GM12864 (cell line): ENCODE measurements at places on chromosomes 5 and 9.

DNA sequence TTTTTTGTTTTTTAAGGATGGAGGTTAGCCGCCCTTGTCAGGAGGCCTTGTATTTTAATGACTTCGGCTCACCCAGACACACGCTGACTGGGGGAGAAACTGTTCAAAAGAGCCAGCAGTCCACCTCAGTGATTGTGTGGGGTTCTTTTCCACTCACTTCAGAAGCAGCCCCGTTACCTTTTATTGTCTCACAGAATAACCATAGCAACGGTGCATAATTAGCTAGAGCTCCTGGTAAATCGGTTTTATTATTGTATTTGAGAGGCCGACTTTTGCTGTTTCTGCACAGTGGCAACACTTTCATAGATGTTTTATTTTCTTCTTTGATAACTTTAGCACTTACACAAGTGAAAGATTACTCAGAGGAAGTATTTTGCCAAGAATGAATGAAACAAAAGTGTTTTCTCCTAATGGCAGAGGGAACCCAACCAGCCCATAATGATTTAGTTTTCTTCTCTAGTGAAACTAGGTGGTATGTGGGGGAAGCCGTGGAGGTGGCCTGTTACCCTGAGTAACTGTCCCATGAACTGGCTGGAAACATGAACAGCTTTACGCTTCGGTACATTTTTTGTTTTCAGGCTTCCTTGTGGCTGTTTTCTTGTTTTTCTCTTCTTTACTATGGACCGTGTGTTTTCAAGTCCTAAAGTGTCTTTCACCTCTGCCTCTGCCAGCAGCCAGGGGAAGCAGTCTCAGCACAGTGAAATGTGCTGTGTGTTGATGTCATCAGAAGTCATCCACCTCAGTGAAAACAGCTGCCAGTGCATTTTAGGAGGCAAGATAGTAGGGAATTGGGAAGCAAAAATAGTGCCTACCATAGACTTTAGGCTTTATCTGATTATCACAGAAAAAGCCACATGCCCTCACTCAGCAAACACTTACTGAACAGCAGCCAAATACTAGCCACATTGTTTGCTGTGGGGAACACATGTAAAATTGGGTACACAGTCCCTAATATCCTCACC is 414.7 kb downstream of the KDM4C start:
- DNase-seq, result no peak

DNA sequence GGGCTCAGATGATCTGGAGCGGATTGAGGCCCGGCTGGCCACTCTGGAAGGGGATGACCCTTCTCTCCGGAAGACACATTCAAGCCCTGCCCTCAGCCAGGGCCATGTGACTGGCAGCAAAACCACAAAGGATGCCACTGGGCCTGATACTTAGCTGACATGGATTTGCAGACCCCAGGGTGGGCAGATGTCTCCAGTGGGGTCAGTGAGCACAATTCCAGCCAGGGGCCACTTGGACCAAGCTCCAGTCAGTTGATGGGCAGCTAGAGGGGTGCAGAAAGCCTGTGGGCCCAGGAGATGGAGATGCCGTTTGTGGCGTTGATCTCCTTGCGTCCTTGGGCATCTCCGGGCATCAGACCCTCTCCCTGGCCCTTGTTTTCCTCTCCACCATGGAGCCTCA is 46.7 kb downstream of the PSD2 start:
- DNase-seq, result no peak

DNA sequence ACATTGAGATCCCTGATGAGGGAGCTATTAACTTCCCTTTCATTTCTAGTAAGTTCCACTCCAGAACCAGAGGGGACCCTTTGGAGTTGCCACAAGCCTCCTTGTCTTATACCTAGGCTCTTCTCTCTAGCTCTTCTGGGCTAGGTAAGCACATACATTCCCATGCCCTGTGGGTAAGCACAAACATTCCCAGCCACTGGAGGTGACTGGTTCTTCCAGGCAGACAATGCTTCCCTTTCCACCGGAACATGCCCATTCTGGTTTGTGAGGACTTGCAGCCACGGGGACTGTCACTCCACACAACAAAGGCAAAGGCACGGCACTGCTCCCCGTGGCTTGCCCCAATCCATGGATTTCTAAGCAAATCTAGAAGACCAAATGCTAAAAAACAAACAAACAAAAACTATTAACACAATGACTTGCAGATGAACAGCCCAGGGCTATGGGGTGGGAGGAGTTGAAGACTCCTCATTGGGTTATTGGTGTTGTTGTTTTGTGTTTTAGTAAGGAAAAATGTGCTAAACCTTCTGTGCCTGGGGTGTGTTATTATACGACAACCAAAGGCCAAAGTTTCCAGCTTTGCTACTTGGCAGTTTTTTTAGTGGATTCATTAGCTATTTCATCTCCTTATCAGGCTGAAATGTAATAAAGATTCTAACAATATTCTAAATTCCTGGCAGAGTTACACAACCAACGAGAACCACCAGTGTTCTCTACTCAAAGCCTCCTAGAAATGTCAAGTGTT is 276.2 kb downstream of the SYK start:
- DNase-seq, result no peak

DNA sequence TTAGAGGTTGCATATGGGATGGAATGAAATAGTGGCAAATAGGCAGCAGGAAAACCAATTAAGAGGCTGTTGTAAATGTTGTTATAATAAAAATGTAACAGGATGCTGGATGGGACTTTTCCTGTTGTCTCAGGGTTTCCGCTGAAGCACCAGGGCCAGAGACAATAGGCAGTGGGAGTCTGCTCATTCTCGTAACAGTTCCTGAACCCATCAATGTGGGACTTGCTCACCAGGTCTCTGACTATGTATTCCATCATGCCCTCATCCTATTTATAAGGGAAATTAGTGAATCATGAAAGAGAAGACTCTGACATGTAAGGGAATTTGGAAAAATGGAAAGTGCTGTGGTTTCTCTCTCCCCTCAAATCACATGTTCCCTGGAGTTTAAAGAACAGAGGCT is 23.5 kb upstream of the SSBP2 start:
- no peak for DNase-seq

DNA sequence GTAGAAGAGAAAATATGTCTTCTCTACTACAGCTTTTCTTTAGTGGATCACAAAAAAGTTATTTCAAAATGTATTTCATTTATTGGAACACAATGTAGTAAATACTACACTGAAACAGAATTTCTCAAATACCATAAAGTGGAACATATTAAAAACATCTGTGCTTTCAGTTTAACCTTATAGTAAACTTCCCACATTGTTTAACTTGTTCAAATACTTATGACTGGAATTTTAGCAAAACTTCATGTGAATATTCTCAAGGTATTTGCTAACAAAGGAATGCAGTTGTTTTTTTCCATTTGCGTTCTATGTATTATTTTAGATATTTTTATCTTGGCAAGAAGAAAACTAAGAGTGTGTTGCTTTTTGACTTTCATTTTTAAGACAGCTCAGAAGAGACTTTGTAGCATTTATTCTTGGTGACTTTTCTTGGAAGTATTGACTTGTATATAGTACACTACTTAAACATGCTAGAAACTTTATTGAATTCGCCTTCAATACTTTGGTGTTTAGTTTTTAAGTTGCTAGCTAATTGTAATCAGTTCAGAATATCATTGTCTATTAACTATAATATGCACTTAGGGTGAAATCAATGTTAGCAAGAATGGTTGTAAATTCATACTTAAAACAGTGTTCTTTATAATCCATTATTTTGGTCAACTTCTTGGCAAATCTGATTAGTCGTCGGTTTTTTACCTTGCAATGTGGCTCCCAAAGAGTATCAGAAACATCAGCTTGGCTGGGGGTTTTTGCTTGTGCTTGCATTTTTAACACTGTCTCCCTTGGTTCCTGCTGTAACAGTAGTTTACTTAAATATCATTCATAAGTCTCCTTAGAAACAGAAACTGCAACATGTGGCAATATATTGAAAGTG is 5.0 kb upstream of the RHOBTB3 start:
- DNase-seq, result no peak

GRCh38 chr5:96196890-96197289 is 235.2 kb upstream of the ELL2 start:
- no peak for DNase-seq

GRCh38 chr5:139037732-139038131 is 160.4 kb downstream of the SIL1 start:
- DNase-seq, result no peak

- DNase-seq, result no peak
Observed at GRCh38 chr5:164392531-164392930, 887.1 kb downstream of the MAT2B start.

DNA sequence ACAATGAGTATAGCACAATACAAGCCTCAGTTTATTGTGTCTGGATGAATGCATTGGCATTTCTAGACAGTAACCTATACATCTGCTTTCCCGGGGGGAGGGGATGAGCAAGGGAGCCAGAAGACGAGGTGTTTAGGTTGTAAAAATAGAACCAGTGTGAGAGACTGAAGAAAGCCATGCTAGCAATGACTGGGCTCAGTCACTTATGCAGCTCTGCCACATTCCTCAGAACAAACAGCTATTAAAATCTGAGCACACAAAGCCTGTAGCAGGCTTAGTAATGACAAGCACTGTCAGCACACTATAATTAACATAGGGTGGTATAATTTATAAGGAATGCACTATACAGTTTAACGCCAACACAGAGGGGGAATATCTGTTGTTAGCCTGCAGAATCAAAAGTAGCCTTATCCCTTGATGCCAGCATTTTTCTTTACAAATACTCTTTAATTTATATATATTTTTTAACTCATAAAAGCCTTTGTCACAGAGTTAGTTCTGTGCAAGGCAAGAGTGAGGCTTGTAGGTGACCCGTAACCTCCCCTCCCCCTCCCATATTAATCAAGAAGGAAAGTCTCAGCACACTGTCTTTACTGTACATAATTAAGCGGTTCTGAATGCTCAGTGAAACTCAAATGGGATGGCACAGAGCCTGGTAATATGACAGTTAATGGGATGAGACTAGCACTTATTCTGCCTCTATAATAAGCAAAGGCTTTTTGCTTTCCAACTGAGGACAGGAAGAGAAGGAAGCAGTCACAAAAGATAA is 295.4 kb downstream of the CSNK1G3 start:
- no peak for DNase-seq

GRCh38 chr5:73434461-73434860 is 14.1 kb downstream of the FOXD1 start:
- no peak for DNase-seq

- no peak for DNase-seq
Observed at GRCh38 chr5:103793595-103794182, 231.1 kb upstream of the NUDT12 start.

GRCh38 chr9:127258606-127259471 is 5.7 kb upstream of the GARNL3 start:
- no peak for DNase-seq

DNA sequence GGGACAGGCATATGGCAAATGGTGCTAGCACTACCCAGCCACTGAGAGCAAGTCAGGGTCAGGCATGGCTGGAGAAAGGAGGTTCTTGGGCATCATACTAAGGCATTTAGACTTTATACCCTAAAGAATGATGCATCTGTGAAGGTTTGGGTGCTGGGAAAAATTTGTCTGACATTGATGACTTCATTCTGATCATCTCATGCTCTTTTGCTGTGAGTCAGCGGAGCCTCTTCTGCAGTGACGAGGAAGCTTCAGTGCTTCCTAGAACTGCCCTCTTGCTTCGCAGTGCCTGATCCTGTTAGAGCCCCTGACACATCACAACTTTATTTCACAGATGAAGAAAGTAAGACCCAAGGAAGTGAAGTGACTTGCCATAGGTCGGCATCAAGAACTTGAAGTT is 266.6 kb upstream of the GAS1 start:
- DNase-seq, result no peak
